Activated CD4-positive, alpha-beta T cell treated with anti-CD3 and anti-CD28 coated beads, Interleukin-2, Interleukin-4, amounts not matched to agents 100 ng/mL and 50 ng/mL, durations not matched to agents 16 hours and 8 hours (primary cell): ENCODE measurements at places on chromosomes 2 and 18.

DNA sequence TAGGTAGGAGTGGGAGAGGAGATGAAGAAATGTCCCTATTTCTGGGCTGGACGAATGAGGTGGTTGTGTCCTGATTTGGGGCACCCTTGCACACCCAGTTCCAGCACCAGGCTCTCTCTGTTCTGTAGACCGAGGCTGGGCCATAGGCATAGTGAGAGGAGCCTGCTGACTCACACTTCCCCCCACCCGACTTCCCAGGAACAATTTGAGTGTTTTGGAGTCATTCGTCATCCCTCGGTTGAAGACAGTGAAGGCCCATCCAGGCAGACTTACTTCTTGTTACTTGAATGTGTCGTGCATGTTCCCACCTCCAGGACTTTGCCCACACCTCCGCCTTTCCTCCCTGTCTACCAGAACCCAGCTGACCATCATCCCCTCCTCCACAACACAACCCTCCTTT, 179.1 kb downstream of the HAUS1 start:
- DNase-seq, result no peak

- no peak for DNase-seq
Measured at GRCh38 chr2:176769499-176770370, 442.9 kb upstream of the HNRNPA3 start.

DNA sequence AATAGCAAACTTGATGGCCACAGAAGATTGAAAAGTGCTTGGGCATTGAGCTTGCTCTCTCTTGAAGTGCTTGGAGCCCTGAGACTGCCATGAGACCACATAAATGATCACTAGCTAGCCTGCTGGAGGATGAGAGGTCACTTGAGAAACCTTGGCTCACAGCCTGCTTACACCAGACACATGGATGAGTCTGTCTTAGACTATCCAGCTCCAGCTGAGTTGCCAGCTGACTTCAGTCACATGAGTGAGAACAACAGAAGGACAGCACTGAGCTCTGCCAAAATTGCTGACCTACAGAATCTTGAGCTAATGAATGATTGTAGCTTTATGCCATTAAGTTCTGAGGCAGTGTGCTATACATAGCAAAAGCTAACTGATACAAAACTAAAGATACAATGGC, 18.1 kb downstream of the NABP1 start:
- no peak for DNase-seq

- no peak for DNase-seq
Measured at GRCh38 chr2:44364604-44365003, 2.9 kb downstream of the CAMKMT start.

GRCh38 chr2:230130668-230131364, 62.1 kb upstream of the SLC16A14 start:
- no peak for DNase-seq

DNA sequence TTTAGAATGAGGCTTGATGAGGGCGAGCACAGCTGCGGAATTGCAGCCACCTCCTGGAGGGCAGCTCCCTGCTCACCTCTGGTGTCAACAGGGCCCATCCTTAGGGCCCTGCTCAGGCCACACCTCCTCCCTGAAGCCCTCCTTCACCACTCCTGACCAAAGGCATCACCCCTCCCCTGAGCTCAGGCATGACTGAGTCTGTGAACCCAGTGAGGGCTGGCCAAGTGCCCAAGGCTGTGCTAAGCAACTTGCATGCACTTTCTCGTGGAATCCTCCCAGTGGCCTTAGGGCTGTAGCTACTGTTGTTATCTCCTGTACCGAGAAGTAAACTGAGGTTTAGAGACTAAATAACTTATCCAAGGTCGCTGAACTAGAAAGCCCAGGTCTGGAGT, 101.7 kb downstream of the KLHL29 start:
- DNase-seq, result no peak

- no peak for DNase-seq
Measured at GRCh38 chr2:235343156-235343774, 150.6 kb upstream of the AGAP1 start.

GRCh38 chr2:239563561-239563960, 162.7 kb upstream of the HDAC4 start:
- DNase-seq, result no peak

- no peak for DNase-seq
Measured at GRCh38 chr2:68284896-68285295, 32.6 kb upstream of the PPP3R1 start.

DNA sequence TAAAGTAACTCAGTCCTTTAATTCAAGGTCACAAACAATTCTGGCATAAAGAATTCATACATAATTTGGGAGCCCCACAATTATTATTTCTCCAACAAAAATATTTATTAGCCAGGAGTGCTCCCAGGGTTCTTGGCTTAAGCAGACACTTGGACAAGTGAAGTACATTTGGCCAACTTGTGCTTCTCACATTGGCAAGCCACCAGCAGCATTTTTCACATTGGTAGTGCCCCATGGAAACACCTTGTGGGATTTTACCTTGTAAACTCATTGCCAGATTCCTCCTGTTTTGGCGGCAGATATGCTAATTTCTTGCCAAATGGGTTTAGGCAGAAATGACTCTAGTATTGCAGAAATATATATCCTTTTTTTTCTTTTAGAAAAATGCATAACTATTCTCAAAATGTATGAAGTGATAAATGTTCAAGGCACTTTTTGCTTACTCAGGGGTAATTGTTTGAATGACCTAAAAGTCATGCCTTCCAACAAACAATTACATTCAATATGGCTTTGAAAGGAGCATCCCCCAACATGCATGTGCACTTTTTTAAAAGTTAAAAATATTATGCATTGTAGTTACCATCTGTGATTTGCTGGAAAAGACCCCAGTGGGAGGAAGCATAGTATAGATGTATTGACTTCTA, 113.5 kb downstream of the CSRNP3 start:
- DNase-seq, result no peak

DNA sequence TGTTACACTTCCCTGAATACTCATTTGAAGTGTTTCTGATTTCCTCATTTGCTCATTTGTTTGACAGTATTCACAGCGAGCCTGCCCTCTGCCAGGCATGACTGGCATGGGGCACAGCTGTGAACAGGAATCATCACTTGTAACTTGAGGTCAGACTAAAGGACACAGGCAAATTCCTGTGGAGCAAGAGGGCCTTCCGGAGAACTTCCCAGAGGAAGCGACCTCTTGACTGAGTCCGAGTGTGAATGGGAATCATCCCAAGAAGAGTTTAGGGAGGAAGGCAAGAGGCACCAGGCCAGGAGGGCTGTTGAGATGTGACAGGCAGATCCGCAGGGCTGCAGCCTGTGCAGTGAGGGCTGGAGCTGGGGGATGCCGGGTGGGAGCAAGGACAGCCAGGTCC, 45.4 kb downstream of the LIMS1 start:
- no peak for DNase-seq

DNA sequence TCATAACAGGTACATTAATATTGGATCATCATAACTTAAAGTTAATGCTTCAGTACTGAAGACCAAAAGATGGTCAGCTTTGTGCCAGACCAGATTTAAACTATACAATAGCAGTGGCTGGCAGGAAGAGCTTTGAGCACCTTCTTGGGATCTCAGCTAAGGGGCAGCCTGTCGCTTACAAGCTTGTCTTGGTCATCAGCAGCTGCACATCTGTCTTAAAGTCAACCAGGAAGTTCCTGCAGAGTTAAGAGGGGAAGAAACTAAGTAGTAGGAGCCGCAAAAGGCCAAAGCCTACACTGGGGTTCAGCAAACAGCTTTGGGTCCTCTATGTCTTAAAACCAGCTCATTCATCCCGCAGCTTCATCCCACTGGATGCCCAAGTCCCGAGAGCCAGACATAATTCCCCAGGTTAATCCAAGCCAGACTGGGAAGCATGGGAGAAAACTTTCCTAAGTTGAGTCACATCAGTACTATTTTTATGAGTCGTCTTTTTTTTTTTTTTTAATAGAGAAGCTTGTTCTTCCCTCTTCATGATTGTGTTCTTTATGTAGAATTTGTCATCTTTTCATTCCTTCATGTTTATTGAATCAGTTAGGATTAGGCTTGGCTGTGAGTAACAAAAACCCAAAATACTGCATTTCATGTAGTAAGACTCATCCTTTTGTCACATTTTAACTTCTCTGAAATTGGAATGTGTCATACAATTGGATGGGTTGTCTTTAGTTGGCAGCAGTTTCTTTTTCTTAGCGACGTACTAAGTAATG, 59.3 kb downstream of the SERTAD2 start:
- DNase-seq, result no peak

GRCh38 chr2:139214801-139215200, 434.6 kb upstream of the NXPH2 start:
- no peak for DNase-seq
